ENCODE measurements at places on chromosomes 2 and 18.

DNA sequence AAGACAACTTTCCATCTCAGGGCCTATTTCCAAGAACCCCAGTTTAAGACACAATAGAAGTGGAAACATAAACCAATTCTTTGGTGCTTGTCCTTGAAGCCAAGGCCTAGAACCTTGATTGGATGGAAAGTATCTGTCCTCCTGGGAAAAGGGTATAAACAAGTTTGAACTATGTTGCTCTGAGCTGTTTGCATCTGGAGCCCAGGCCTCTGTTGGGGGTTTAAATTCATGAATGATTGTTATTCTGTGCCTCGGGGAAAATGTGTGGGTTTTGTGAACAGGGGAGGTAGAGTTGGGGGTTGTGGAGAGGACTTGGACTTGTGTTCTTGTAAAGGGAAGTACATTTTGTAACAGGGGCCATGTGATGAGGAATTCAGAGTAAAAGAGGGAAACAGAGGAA is 406.1 kb downstream of the SLC4A3 start:
- DNase-seq: no peak

DNA sequence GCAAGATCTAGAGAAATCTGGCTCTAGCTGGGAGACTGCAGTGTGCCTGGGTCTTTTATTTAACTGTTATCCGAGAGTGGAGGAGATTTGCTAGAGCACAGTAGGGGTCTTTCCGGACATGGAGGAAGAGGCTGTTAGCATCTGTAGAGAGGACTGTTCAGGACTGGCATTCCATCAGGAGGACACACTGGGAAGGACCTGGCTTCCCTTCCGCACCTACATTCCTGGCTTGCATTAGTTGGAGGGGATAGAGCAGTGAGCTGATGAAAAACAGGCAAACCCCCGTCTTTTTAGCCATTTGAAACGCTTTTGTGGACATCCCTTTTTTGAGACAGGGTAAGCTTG is 874 bp upstream of the PIEZO2 start:
- no peak for DNase-seq

GRCh38 chr2:21282515-21282898 is 158.7 kb downstream of the TDRD15 start:
- no peak for DNase-seq

- DNase-seq: no peak
Observed at GRCh38 chr2:83234246-83234645, 1224.8 kb downstream of the SUCLG1 start.

DNA sequence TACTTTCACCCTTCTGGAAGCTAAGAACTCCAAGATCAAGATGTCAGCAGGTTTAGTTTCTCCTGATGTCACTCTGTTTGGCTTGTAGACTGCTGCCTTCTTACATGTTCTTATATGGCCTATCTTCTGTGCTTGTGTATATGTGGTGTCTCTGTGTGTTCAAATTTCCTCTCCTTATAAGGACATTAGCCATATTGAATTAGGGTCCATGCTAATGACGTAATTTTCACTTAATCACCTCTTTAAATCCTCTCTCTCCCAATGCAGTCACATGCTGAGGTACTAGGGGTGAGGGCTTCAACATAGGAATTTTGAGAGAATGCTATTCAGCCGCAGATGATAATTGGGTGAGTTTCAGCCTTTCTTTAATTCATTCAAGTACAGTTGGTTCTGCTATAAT is 458.3 kb upstream of the SYT4 start:
- no peak for DNase-seq

DNA sequence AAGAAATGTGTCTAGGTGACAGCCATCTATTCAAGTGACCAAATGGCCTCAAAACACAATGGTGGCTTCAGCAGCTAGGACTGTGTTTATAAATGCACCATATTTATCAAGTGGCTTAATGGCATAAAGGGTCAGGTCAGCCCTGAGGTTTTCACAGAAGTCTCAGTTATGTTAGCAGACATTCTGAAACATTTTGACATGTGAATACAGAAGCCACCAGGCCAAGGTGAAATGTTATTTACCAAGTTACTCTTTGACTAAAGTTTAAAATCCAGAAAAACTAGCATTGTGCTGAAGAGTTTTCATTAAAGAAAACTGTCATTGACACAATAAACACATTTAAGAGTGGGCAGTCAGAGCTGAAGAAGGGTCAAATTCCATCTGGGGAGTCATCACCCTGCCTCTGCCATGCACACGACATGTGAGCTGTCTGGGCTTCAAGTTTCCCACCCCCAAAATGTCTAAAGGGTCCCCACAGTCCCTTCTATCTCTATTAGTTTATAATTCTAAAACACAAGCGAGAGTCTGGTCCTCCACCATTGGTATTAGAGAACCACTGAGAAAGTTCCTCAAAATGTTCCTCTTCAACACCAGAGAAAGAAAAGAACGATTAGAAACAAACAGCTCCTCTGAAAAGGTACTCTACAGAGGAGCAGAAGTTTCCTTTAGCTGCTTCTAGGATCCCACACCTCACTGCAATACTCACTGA is 77.5 kb upstream of the FZD5 start:
- DNase-seq: no peak

- DNase-seq: peak; percentile 30
Observed at GRCh38 chr2:106638043-106638442, 150.9 kb downstream of the CD8B2 start.

GRCh38 chr2:33788044-33788443 is 188.9 kb upstream of the FAM98A start:
- DNase-seq: no peak

DNA sequence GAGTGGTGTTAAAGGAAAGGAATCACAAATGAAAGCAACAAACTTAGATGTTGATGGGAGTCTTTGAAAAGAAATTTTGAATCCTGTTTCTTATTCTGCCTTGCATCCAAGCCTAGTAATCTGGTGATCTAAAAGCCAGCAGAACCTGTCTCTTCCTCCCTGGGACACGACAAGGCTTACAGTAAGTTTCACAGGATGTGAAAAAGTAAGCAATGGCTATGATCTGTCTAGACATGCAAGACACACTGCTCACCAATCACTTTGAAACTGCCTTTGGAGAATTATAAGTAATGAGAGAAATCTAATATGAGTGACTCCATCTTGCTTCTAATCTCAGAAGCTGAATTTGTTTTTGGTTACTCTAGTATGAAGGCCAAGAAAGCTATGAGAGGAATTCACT is 103.7 kb downstream of the KCNH7 start:
- DNase-seq: no peak

GRCh38 chr2:213834331-213834730 is 550.1 kb downstream of the SPAG16 start:
- peak; percentile 22 for DNase-seq

DNA sequence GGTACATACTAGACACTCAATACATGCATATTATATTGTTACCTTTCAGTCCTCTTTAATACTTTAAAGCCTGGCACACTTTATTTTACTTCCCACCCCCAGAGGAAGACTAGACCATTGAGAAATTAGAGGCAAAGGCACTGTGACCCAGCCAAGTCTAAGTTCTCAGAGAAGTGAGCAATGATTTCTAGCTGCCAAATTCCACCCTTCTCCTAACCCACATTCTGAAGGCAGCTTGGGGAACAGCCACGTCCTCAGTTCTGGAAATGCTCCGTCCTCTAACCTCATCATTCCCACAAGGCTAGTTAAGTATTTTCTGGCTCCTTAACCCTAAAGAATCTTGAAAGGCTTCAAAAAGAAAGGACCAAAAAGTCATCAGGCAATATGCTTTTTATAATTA is 86.6 kb downstream of the COL5A2 start:
- DNase-seq: no peak

GRCh38 chr2:59232394-59233165 is 991.5 kb upstream of the FANCL start:
- no peak for DNase-seq

- DNase-seq: no peak
Observed at GRCh38 chr18:25701821-25702220, 349.9 kb upstream of the ZNF521 start.

GRCh38 chr18:12393998-12394397 is 13.7 kb upstream of the PRELID3A start:
- DNase-seq: peak; percentile 48

DNA sequence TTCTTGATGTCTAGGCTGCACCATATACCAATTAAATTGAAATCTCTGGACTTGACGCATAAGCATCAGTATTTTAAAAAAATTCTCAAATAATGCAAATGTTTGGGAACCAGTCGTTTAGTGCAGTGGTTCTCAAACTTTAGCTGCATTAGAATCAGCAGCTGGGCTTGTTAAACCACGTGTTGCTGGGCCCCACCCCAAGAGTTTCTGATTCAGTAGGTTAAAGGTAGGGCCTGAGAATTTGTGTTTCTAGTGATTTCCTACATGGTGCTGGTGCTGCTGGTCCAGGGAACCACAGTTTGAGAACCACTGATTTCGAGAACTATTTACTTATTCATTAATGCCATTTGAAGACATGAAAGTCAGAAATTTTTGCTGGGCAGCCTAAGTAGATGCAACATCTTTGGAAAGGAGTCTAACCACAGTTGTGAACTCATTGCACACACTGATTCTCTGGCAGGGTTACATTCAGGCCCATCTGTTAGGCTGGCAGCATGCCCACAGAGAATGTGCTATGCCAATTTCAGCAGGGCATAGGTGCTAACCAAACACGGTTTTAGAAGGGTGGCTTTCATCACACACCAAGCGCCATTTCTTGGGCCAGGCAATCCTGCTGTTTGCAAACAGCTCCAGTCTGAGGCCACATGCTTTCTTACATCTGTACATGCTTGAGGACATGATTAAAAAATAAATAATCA is 26.4 kb upstream of the ATP5MC3 start:
- no peak for DNase-seq

DNA sequence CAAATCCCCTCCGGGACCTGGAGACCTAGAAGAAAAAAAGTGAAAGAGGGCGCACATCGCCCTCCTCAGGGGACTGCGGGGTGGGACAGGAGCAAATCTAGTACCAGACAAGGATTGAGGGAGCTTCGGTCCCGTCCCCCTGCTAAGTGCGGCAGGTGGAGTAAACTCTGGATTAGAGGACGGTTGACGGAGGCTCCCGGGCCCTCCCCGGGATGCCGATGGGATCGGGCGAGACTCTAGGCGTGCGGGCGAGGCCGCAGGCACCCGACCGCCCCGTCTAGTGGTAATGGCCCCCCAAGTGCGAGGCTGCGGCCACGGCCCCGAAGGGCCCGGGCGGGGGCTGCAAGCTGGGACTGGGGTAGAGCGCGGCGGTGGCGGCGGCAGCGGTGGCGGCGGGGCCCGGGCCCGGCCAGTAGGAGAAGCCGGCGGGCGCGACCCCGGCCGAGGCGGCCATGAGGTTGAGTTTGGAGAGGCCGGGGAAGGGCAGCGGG is 3.5 kb downstream of the FEV start:
- no peak for DNase-seq

GRCh38 chr2:238586931-238587775 is 160.4 kb downstream of the ASB1 start:
- no peak for DNase-seq

DNA sequence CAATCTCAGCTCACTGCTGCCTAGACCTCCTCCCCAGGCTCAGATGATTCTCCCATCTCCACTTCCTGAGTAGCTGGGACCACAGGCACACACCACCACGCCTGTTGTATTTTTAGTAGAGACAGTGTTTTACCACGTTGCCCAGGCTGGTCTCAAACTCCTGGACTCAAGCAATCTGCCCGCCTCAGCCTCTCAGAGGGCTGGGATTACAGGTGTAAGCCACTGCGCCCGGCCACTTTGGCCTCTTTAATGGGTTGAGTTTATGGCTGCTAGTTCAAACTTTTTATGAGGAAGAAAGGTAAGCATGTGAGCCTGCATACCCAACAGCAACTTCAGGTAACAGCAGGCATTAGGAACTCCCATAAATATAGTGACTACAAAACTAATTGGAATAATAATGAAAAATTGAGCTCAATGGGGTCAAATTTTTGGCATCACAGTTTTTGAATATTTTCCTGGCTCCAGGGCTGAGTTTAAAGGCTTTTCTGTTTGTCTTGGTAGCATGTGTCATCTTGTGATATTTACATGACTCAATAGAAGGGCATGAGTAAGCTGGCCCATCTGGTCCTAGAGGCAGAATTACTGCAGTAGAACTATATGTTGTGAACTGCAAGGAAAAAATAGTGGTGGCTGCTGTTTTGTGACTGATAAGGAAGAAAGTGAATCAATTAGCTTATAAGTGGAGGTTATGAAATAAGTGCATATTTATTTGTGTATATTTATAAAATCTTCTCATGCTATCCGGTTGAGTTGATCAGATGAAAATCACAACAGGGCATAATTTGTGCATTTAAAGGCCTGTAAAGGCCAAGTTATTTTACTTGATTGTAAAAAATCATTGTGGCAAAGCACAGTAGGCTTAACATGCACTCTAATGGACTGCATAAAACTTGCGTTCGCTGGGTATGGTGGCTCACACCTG is 24.8 kb downstream of the GALM start:
- peak; percentile 89 for DNase-seq

- DNase-seq: no peak
Observed at GRCh38 chr2:71860381-71860926, 287.2 kb downstream of the CYP26B1 start.

DNA sequence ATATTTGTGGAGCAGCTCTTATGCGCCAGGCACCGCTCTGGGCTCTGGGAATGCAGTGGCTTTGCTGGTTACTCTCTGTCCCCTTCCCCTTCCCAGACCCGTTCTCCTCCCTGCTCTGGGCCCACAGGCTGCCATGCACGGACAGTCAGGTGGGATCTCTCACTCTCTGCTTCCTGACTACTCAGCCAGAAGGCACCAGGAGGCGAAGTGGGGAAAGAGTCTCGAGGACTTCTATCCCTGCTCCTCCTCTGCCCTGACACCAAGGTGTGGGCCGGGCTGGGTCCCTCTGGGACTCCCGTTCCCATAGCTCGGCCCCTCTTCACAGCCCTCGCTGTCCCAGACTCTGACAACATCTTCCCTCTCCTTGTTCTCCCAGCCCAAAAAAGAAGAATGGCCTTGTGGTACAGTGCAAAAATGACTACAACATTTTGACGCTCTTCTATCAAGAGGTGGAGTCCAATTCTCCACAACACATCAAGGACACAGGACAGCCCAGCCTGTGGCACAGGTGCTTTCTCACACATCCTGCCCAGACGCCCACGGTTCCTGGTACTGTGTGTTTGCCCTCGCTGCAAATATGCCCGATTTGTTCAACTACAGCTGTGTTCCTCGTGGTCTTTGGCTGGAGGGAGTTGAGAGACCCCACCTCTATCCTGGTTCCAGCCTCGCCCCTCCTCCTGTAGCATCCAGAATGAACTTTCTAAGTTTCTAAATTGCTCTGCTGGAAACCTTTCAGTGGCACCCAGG is 14.0 kb upstream of the DUSP2 start:
- no peak for DNase-seq

DNA sequence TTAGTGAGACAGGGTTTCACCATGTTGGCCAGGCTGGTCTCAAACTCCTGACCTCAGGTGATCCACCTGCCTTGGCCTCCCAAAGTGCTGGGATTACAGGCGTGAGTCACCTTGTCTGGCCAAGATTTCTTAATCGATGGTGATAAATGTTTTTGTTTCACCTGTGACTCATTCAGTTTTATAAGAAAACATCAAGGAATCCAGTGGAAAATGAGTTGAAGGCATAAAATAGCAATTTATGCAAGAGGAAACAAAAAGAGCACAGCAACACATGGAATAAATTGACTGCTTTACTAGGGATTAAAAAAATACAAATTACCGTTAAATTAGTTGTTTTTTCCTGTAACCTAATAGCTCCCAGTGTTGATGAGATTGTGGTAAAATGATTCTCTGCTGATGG is 80.2 kb downstream of the CDK15 start:
- DNase-seq: no peak

GRCh38 chr2:23803965-23804542 is 122.9 kb downstream of the ATAD2B start:
- peak; percentile 32 for DNase-seq

GRCh38 chr18:22408059-22408458 is 9.7 kb downstream of the CTAGE1 start:
- no peak for DNase-seq
